NCI-H1105 treated with DMSO at 0.1 percent for 48 hours (cell line): ENCODE measurements at places on chromosomes 2 and 18.

DNA sequence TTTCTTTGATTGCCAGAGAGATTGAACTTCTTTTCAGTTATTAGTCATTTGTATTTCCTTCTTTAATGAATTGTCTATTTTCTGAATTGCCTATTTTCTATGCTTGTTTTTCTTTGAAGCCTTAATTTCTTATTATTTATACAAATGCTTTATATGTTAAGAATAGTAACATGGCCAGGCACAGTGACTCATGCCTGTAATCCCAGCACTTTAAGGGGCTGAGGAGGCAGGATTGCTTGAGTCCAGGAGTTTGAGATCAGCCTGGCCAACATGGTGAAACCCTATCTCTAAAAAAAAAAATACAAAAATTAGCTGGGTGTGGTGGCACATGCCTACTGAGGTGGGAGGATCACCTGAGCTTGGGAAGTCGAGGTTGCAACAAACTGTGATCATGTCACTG lies 4.7 kb upstream of the RAB11FIP5 start:
- DNase-seq = no peak

DNA sequence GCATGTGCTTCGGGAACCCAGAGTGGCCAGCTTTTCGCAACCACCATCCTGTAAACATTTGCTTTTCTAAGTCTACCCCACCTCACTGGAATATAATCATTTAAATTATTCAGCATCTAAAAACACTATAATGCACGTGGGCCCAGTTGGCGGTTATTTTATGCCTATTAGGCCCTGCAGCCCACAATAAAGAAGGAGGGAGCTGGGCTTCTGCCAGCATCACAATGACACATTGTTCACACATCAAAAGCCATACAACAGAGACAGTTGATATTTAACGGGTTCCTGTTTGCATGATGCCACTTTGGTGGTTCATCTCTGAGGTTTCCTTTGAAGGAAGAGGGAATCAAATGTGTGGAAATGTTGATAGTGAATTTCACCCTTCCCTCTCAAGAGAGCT lies 916.0 kb upstream of the CELF4 start:
- DNase-seq = no peak

GRCh38 chr2:10891390-10891789 lies 20.3 kb upstream of the KCNF1 start:
- DNase-seq = no peak

DNA sequence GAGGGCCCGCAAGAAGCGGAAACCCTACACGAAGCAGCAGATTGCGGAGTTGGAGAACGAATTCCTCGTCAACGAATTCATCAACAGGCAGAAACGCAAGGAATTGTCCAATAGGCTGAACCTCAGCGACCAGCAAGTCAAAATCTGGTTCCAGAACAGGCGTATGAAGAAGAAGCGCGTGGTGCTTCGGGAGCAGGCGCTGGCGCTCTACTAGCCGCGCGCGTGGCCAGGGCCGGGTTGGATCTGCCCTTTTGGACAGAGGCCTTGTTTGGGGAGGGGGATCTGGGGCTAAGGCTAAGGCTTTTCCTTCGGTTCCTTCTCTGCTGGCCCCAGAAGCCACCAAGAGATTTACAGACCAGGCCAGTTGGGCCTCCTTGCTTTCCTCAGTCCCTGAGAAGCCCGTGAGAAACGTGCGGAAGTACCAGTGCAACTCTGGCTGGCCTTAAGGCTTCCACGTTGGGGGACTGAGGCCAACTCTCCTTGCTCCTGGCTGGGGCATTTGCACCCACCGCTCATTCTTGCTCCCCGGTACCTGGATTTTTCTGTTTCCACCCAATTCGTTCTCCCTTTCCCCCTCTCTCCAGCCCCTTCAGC lies 1.0 kb downstream of the HOXD12 start:
- no peak for DNase-seq

DNA sequence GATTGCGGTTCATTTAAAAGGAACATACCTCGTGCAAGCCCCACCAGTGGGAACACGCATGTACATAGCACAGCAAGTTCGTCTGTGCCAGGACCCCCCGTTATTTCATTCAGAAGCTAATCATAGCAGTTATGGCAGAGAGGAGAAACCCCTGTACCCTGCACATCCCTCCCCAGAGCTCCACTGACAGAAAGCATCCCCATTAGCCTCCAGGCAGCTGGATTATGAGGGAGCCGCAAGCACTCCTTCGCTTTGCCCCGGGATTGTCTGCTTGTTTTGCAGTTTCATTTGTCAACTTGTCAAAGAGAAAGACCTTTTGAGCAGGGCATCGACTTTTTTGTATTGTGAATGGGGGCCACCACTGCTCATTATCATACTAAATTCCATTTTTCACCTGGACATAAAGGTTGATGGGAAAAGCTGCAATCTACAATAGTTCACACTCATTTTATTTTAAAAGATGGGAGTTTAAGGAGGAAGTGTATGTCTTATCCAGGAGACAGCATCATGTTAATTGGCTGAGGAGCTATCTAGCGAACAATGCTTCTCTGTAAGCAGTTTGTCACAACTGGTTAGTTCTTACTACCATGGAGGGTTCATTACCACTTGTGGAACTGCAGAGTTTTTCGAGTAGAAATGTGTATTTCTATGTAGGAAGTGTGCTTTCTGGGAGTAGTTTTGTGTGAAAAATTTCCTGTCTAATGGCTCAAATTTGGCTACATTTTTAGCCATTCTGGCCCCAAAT lies 255.3 kb downstream of the THSD7B start:
- DNase-seq = no peak

DNA sequence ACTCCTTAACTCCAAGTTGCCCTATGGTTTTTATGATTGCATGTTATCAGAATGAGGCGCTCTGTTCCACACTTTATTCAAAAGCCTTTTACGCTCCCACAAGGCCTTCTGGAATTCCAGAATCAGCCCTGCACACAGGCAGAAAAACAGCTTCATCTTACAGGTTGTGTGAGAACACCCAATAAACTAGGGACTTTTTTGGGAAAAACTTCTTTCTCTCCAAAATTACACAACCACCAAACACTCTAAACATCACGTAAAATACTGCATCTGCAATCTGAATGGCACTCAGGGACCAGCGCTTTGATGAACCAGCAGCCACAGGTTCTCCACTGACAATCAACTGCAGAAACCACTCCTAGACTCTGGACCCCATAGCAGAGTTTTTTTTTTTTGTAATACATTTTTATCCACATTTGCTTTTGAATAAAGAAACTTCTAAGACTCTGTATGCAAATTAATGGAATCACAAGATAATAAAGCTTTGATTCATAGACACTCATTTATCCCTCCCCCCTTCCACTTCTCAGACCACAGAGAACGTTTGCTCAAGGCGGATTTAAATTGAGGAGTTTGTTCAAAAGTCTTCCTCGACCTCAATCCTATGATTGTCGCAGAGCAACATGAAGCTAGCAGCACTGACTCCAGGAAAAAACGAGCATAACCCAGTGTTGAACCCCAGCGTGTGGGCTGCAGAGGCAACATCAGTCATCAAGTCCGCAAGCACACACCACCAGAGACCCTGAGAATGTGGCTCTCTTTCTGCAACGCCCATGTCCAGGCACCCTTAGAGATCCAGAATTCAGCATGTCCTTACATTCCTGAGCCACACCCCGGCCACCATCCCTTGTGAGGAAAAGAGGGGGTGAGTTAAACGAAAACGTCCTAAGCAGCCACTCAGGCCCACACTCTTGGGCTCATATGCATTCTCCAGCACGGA lies 116.5 kb downstream of the MBP start:
- no peak for DNase-seq

GRCh38 chr2:215658635-215659305 lies 222.9 kb upstream of the FN1 start:
- DNase-seq = no peak

DNA sequence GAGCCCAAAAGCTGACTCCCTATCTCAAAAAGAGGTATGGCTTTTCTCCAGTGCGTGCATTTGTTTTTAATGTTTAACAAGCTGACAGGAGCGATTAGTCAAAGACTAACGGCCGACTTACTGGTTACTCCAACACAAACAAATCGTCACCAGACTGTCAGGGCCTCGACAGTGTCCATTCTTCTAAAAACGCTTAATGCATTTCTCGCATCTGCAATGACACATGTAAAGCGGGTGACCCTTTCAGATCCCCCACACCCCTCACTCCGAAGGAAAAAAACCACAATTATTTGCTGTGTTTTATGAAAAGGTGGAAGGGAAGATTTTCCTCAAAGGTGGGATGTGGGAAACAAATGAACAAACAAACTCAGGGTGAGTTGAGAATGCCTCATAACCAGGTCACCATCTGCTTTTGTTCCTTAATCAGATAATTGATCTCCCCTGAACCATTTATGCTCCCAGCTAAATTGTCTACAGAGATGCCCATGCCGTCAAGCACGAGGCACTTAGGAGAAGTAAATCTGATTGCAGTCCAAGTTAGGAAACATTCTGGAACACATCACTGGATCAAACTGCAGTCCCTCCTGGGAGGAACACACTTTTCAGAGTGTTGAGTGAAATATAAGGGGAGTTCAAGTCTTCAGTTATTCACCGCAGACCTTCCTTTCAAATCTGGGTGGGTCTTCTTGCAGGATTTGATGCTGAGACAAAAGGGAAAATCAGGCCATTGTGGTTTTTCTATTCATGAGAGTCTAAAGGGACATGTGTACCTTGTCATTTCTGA lies 340.8 kb downstream of the CMPK2 start:
- DNase-seq = no peak

- no peak for DNase-seq
These were observed 933.6 kb upstream of the FANCL start for GRCh38 chr2:59174536-59175243.

- no peak for DNase-seq
These were observed 74.1 kb downstream of the GALR1 start for GRCh38 chr18:77323640-77324299.

GRCh38 chr2:149744865-149745264 lies 157.3 kb upstream of the MMADHC start:
- no peak for DNase-seq

- DNase-seq = no peak
These were observed 139.6 kb upstream of the RAB12 start for GRCh38 chr18:8469544-8470130.

DNA sequence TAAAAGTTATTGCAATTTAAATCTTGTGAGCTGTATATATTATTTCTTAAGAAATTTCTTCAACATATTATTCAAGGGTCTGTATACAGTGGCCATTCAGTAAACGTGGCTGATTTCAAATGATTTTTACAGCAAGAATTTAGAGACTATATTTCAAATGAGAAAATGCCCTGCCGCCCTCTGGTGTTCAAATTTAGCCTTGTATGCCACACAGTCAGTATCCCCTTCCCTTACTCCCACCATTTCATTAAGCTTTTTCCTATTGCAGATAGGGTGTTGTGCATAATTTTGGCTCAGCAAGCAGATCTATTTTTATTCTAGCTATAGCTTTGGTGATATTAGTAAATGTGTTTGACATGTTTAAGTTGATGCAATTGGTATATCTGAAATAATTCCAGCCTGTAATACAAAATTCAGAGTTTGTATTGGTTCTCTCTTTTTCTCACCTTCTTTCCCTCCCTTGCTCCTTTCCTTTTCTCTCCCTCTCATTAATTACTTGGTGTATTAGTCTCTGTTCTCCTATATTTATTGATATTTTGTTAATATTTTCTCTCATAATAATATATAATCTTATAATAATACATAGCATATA lies 22.8 kb upstream of the SCN7A start:
- DNase-seq = peak; percentile 36

- no peak for DNase-seq
These were observed 114.6 kb downstream of the DOCK10 start for GRCh38 chr2:224927646-224928173.

GRCh38 chr2:3626812-3627499 lies 31.0 kb upstream of the ALLC start:
- DNase-seq = no peak

DNA sequence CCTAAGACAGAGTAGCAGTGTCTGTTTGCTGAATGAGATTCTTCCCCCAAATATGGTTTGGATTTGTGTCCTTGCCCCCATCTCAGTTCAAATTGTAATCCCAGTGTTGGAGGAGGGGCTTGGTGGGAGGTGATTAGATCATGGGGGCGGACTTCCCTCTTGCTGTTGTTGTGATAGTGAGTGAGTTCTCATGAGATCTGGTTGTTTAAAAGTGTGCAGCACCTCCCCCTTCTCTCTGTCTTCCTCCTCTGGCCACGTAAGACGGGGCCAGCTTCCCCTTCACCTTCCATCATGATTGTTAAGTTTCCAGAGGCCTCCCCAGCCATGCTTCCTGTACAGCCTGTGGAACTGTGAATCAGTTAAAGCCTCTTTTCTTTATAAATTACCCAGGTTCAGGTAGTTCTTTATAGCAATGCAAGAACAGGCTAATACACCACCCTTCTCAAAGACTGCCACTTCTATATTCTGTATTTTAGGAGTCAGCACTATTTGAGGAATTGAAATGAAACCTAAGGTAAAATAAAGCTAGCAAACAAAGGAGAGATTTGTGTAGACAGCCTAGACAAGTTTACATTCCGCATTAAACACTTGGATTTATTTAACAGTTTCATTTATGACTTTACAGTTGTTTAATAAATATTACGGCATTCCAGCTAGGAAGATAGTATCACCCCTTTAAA lies 21.6 kb downstream of the FBXO36 start:
- no peak for DNase-seq

DNA sequence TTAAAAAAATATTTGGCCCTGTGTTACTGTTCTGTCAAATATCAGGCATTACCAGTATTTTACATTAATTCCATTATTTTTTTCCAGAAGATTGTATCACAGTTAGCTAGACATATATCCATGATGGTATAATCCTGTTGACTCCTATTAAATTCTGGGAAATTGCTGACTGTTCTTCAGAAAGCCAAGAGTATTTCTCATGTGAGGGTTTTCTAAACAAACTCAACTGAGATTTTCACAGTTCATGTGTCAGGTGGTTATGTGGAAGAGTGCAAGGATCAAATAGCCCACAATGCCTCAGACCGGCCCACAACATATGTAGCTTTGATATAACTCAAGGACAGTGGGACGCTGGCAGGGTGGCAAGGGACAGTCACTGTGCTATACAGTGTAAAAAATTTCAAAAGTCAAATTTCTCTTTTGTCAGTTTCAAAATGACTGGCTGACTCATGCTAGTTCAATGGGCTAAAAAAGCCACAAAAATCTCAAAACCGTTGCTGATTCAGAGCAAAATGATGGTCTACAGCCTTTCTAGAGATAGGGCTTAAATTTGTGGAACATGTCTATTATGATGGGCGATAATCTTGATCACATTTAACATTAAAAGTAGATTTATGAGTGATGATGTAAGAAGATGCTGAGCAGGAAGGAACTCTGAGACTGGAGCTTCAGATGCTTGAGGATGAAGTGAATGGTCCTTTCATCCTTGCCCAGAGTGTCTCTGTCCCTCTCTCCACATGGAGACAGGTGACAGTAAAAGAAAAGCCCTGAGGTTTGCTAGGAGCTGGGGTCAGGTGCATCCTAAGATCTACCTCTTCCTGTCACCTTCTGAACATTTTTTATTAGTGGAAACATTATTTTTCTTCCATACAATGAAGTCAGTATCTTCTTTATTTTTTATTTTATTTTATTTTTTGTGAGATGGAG lies 175.8 kb upstream of the PIEZO2 start:
- no peak for DNase-seq

DNA sequence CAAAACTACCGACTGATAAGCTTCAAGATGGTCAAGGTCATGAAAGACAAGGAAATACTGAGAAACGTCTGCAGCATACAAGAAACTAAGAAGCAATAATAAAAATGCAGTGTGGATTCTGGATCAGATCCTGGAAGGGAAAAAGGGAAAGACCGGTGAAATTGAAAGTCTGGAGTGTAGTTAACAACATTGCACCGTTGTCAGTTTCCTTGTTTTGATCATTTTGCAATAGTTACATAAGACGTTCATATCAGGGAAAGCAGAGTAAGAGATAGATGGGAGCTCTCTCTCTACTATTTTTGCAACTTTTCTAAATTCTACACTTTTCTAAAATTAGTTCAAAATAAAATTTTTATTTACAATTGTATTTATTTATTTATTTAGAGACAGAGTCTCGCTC lies 15.0 kb upstream of the ZNF407 start:
- DNase-seq = no peak
